ENCODE measurements at places on chromosomes 3 and 15.

DNA sequence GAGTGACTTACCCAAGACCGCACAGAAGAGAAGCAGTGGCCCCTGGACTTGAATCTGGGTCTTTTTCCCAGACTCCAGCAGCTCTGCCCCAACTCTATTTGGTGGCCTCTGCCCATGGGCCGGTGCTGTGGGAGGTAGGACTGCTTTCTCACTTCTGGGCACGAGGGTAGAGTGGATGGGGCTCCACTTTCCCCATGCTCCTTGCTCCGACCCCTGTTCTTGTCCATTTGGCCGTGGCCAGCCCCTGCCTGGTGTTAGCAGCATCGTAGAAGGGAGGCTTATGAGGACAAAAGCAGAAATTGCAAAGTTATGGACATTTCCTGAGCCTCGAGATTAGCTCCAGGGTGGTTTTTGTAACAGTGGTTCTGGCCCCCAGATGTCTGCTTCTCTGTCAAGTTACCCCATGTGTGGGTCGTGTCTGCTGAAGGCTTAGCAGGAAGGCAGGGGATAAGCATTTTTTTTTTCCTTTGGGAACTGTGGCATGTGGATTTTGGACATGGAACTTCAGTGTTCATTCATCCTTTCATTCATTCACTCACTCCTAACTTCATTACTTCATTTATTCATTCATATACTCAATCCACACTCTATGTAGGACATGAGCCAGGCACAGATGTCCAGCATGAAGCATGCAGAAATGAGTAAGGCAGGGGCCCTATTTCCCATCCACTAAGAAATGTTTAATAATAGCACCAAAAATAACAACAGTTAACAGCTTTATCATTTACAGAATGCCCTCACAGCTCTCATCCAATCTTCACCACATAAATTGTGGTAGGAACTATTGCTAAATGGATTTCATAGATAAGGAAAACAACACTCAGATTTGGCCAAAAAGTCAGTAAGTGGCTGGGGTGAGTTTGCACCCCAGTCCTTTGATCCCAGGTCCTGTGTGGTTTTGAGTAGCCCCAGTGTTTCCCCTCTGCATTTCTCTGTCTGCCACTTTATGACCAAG lies 180.5 kb downstream of the OPA1 start:
- no peak for DNase-seq

DNA sequence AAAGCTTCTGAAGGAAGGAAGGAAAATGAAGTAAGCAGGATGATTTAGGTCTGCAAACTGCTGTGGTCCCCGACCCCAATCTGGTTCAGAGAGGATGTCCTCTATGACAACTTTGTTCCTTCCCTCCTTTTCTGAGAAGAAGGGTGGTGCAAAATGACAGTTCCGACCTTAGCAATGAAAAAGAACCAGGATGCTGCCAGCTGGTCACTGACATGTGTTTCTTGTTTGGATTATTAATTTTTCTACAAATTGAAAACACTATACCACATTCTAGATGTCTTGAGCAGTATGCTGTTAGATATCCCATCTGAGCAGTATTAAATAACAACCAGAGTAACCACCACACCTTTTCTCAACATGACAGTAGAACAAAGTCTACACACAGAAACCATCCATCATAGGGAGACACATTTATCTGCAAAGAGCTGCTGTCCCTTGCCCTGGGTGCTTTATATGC lies 27.5 kb downstream of the CDCP1 start:
- DNase-seq = no peak

DNA sequence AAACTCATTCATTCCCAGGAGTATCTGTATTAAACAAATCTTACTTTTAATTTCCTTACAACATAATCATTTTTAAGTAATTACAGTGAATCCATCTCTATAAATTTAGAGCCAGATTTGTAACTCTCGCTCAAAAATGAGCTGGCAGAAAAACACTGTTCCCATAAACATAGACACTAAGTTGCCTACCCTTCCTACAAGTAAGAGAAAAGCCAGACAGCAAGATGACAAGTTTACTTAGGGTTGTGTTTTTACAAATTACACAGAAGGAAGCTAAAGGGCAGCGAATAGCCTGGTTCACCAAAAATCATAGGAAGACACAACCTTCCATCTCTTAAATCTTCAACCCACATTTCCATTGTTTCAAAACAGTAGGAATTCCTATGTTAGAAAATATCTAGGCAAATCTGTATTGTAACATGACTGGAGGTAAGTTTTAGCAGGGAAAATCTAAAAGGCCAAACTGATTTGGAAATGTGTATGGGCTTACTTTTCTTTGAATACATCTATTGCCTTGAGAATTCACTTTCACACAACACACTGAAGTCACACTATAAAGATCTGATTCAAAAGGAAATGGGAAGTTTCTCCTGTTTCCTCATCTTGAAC lies 21.7 kb downstream of the HERC1 start:
- no peak for DNase-seq

GRCh38 chr3:159301961-159302360 lies 500.1 kb downstream of the MFSD1 start:
- no peak for DNase-seq

GRCh38 chr3:161322781-161323568 lies 48.3 kb downstream of the SPTSSB start:
- DNase-seq = no peak

DNA sequence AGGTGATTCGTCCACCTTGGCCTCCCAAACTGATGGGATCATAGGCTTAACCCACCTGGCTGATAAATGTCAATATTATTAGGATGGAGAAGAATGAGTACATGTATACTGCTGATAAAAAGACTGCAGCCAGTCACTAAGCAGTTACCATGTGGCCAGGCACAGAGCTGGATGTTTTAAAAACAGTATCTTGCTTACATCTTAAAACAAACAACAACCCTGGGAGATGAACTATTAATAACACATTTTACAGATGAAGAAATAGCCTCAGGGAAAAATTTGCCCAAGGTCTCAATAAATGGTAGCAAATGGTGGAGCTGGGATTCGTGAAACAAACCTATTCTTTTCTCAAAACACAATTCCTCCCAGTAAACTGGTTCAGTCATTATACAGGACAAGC lies 18.1 kb downstream of the IL17RD start:
- DNase-seq = no peak

- no peak for DNase-seq
These were observed 195.4 kb downstream of the OPA1 start for GRCh38 chr3:193788189-193788991.

DNA sequence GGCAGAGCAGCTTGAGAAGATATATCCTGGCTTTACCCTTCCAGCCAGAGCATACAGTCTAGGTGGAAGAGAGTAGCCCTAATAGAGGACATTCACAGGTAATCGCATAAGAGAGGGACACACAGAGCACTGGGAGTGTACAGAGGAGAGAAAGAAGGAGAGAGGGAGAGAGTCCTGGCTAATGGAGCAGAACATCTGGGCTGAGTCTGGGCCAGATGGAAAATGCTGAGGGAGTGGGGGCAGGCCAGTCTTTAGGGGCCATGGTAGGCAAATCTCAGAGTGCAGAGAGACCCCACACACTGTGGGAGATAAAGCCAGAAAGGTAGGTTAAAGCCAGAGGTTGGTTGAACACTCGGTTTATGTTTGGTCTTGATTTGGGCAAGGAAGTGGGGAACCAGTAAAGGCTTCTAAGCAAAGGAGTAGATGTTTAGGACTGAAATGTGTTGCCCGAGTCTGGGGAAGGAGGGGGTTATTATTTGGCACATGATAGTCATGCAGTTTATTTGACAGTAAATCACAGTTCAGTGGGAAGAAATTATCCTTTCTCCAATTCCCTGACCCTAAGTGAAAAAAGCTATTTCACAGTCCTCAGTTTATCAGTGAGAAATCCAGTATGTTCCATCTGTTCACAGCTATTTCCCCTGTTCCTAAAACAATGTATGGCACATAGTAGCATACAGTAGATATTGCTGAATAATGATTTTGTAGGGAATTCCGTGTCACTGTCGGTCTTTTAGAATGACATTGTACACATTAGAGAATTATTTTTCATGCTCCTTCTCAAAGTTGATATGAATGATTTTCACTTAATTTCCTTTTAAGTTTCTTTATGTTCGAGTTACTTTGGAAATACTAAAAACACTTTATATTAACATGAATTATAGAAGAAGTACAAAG lies 45.7 kb downstream of the PDHB start:
- DNase-seq = no peak

DNA sequence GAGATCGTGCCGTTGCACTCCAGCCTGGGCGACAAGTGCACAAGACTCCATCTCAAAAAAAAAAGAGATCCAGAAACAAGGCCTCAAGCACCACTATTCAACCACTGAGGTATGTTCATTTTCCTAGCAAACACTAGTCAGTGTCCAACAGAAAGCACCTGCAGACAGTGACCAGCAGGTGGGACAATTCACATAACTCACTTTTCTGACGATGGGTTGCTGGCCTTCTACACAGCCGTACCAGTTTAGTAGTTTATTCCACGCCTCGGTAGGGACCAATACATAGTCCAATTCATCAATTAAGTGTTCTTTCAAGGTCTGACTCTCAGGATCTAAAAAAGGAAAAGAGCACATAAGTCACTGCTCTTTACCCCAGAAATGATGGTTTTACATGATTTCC lies 12.4 kb downstream of the USP4 start:
- no peak for DNase-seq

GRCh38 chr3:65177960-65178376 lies 490.2 kb upstream of the ADAMTS9 start:
- no peak for DNase-seq

- DNase-seq = no peak
These were observed 110.1 kb upstream of the TPM1 start for GRCh38 chr15:62932436-62932835.

- DNase-seq = no peak
These were observed 186.7 kb upstream of the GADL1 start for GRCh38 chr3:31081018-31081662.

DNA sequence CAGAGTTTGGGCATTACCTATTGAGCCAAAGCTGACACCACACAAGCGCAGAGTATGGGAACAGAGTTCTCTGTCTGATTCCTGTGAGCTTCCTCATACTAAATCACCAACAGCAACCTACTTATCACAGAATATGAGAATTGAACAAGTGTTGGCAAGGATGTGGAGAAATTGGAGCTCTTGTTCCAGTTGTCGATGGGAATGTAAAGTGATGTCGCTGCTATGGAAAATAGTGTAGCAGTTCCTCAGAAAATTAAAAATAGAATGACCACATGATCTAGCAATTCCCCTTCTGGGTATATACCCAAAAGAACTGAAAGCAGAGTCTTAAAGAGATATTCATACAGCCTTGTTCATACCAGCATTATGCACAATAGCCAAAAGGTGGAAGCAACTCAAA lies 33.4 kb downstream of the CD86 start:
- DNase-seq = no peak

- no peak for DNase-seq
These were observed 10.5 kb downstream of the MYRIP start for GRCh38 chr3:39819899-39820298.

- no peak for DNase-seq
These were observed 21.0 kb downstream of the TP53BP1 start for GRCh38 chr15:43471975-43472374.

DNA sequence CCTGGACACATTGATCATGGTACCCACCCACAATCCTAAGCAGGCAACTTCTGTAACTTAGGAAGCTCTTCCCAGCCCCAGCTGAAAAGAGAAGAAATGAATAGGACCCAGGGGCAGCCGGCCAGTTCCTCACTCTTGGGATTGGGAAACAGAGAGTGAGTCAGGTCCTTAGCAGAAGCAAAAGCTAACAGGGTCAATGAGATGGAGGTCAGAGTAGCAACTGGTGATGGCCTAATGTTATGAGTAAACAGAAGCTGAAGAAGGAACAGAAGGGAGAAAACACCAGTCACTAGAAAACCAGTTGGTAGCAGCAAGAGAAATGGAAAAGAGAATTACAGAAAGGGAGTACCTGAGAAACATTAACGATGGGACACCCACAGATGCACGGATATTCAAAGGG lies 20.0 kb downstream of the RIOX2 start:
- DNase-seq = peak; percentile 49

DNA sequence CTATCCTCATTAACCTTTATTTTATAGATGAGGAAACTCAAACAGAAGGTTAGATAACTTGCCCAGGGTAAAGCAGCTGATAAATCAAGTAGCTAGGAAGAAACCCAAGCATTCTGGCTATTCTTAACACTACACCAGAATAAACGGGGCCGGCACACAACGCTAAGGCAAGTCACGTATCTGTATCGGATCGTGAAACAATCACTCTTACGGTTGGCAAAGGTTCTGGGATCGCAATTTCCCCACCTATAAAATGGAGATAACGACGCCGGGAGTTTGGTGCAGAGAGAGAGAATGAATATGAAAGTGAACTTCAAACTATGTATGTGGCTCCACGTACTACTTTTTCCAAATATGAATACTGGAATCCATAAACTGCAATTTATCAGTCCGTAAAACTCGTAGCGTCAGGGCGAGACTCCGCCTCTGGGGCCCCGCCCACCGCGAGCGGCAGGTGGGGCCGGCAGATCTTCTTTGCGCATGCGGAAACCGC lies 252 bp upstream of the ARMC8 start:
- peak; percentile 78 for DNase-seq

DNA sequence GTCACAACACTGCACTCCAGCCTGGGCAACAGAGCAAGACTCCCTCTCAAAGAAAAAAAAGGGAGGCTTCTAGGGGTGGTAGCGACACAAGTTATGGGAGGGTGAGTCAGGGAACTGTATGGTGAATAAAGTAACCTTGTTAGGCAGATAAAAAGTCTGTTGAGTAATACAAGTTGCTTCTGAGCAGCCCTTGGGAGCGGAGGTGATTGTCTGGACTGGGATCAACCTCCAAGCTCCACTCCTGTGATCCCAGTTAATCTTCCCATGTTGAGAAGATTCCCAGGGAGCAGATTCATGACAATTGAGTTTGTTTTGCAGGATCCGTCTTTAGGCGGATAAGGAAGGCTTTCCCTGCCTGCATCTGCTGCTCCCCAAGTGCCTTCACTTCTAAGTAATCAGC lies 335.9 kb downstream of the THSD4 start:
- DNase-seq = no peak

DNA sequence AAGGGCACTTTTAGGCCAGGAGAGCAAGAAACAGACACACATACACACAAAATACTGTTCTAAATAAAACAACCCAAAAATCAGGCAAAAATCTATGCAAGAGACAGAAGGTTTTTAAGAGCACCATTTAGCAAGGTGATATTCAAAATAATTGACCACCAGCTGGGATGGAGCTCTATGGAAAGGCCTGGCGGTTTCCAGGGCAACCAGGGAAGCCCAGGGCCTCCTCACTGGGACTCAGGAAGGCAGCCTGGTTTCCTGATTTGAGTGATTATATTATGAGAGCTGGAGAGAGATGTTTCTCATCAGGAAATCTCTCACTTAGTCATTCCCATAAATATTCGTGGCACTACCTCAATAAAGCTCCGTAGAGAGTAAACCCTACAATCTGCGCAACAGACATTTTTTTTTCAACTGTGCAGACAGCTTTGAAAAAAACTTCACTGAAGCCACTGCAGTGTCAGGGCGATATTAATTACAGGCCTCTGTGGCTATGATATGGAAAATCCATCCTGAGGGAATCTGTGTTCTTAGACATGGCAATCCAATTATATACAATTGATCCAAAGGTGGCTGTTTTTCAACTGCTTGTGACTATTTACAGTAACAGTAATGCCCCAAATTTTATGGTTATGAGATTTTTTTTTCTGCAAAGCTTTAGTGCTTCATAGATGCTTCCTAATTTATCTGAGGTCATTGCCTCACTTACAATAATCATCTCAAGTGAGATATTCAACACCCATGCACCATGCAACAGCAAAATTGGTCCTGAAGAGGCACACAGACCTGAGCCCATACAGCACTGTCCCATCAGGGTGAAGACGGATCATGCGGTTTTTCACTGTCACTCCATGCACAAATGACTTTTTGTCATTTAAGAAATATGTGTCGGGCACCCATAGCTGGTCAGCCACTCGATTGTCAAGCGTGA lies 152.1 kb downstream of the GABRB3 start:
- no peak for DNase-seq
